ENCODE measurements at places on chromosomes 1 and 21.

DNA sequence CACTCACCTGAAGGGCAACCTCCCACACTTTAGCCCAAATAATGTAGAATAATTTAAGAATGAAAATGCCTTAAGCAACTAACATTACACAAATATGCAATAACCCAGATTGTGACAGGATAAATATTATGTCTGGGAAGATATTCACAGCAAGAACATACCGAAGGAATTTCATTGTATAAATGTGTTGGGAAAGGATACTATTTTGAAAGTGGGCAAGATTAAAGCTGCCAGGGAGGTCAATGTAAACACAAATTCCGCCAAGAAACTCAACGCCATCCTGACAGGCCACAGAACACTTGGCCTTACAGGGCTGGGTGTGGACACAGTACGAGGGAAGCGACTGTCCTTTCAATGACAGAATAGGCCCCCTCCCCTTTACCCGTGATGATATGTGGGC, 173.3 kb downstream of the RUNX1 start:
- DNase-seq, result no peak

- DNase-seq, result no peak
Observed at GRCh38 chr1:165697491-165697880, 876 bp downstream of the ALDH9A1 start.

DNA sequence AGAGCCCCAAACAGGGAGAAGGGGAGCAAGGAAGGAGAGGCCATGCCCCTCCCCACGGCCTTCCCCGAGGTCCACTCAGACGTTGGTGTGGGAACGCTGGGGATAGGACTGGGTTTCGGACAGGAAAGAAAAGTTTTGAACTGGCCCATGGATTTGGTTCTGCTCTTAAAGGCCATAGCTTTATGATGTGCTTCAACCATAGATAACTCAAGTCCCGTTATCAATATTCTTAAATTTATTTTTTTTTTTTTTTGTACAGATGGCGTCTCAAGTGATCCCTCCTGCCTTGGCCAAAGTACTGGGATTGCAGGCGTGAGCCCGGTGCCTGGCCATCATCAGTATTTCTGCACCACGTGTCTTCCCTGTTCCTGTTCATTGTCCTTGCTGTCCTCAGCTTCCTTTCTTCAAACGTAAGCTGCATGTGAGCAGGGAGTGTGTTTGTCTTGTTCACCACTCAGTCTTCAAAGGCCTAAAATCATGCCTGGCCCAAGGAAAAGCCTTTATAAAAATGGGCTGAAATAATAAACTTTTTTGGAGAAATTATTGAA, 820 bp upstream of the KRTAP10-1 start:
- no peak for DNase-seq

DNA sequence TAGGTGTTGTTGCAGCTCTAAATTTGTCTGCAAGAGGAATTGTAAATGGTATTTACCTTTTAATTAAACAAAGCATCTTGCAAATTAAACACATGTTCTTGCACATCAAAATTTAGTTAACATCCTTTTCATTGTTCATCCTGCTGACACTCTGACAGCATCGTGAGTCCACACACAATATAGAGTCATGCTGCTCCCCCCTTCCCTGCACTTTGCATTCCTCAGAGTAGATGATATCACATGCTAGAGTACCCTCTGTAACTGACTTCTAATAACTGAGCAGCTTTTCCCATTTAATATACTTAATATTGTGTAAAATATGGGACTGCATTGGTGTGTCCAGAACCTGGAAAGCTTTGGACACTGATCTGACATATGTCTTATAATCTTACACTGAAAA, 138.8 kb upstream of the DPYD start:
- no peak for DNase-seq

- DNase-seq, result no peak
Observed at GRCh38 chr1:232144696-232145230, 485.2 kb downstream of the SIPA1L2 start.

GRCh38 chr1:118944133-118944532, 44.0 kb downstream of the TBX15 start:
- DNase-seq, result no peak

- DNase-seq, result no peak
Observed at GRCh38 chr1:197914510-197914909, 2.7 kb upstream of the LHX9 start.

- no peak for DNase-seq
Observed at GRCh38 chr1:48940962-48941732, 164.5 kb upstream of the BEND5 start.

DNA sequence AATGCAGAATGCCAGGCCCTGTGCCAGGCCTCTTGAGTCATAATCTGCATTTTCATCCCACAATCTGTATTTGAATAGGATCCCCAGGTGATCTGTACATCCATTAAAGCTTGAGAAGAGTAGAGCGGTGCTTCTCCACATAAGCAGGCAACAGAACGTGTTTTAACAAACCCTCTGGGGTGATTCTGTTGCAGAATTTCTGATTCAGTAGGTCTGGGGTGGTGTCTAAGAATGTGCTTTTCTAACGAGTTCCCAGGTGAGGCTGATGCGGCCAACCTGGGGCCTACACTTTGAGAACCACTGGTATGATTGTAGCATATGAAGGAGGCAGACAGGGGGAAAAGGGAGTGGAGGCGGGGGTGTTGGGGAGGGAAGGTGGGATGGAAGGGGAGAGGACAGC, 78.4 kb upstream of the POU3F1 start:
- DNase-seq, result no peak

GRCh38 chr1:29159773-29160172, 21.9 kb downstream of the SRSF4 start:
- no peak for DNase-seq

DNA sequence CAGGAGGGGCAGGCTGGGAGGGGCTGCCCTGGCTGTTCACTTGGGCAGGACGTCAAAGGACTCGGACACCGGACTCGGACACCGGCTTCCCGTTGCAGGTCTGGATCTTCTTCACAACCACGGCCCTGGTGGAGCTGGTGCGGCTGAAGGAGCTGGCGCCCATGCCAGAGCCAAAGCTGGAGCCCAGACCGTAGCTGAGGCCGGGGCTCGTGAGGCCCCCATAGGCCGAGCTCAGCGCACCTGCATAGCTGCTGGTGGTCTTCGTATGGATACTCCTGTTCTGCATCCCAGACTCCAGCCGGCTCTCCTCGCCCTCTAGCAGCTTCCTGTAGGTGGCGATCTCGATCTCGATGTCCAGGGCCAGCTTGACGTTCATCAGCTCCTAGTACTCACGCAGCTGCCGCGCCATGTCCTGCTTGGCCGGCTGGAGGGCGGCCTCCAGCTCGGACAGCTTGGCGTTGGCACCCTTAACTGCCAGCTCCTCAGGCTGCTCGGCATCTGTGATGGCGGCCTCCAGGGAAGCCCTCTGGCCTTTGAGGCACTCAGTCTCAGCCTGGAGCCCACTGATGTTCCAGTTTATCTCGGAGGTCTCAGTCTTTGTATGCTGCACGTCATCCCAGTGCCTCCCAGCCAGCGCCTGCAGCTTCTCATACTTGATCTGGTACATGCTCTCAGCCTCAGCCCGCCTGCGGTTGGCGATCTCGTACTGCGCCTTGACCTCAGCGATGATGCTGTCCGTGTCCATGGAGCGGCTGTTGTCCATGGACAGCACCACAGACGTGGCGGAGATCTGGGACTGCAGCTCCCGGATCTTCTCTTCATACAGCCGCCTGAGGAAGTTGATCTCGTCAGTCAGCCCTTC, 15.1 kb upstream of the KLF17 start:
- no peak for DNase-seq

DNA sequence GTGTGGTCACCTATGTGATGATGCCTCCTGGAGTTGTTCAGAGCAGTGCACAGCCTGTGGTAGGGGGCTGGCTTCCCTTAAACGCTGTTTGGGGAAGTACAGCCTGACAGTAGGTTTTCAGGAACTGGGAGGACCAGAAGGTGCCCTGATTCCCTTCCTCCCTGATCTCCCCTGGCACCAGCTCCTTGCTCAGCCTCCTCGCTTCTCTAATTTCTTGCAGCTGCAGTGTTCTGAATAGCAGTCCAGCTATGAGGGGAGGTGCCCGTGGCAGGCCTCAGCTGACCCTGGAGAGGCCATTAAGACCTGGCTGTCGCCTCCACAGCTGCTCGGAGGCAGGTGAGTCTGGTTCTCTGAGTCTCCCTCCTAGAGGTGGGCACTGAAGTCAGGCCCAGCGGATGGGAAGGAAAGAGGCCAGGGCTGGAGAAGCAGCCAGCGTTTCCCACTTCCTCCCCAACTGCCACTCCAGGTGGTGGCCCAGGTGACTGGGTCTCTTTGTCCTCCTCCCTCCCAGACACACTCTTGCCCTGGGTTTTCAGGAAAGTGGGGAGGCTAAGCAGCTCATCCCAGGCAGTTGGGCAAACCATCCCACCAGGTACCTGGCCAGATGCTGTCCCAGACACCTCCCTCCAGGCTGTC, 52.0 kb upstream of the RPL11 start:
- DNase-seq, result no peak

GRCh38 chr1:85566890-85567289, 13.7 kb upstream of the CCN1 start:
- DNase-seq, result no peak

GRCh38 chr1:97202481-97203380, 481.1 kb downstream of the PTBP2 start:
- no peak for DNase-seq

DNA sequence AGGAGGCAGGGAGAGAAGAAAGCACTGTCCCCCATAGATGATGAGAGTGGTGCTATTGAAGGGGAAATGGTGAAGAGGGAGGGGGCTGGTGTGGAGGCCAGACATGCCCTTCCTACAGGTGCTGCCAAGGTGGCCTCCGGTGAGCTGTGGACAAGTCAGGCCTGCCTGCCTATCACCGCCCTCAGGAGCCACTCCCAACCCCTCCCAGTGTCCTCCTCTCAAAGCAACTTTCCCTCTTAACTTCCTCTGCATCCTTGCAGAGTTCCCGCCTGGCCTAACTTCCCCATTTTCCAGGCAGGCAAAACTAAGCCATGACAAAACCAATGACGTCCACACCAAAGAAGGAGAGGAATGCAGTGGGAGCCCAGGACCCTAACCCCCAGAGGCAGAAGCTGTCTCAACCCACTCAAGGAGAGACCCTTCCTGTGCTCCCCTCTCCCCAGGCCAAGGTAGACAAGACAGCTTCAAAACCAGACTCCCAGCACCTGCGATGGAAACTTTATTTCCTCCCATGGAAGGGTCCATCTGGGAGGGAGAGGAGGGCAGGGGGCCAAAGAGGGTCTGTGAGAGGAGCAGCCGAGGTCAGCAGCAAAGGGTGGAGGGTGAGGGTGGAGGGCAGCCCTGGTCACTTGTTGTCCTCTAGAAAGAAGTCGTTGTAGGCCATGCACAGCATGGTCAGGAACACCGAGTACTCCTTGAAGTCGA, 1.0 kb upstream of the S100A6 start:
- DNase-seq, result no peak

- no peak for DNase-seq
Observed at GRCh38 chr1:41341772-41342562, 19.3 kb upstream of the FOXO6 start.

GRCh38 chr1:222117809-222118208, 375.9 kb upstream of the DUSP10 start:
- DNase-seq, result no peak

- no peak for DNase-seq
Observed at GRCh38 chr1:19648689-19649088, 4.6 kb downstream of the NBL1 start.

DNA sequence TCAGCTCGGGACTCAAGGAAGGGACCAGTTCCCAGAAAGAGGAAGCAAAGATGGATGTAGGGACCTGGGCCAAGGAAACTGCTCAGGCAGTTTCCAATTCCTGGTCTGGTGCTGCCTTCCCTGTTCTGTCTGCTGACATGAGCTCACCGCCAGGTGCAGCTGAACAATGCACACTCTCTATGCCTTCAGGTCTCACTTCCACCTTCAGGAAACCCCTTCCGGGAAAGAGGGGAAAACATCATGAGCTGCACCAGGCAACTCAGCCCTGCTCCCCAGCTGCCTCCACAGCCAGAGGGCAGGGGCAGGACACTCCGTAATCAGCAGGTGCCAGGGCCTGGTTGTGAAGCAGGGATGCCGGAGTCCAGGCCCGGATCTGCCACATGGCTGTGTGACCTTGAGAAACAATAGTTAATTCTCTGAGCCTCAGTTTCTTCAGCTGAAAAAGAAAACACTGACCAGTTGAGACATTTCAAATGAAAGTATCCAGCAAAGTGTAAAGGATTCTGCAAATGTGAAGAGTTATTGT, 27.8 kb downstream of the SMIM12 start:
- no peak for DNase-seq

DNA sequence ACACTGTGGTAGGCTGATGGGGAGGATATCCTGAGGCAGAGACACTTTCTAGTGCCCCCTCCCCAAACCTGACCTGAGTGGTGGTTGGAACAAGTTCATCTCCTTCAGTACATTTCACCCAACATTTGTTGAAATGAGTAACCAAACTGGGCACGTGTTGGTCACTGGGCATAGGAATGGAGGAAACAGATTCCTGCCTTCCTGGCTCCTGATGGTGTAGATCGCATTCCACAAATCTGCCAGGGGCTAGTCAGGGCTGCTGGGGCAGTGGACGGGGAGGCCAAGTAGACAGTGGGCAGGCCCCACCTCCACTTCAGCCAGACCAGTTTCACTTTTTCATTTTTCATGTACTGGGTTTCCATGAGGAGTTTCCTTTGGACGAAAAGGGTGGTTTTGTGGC, 16.5 kb upstream of the ALX3 start:
- DNase-seq, result no peak

- no peak for DNase-seq
Observed at GRCh38 chr1:85280636-85281035, 4.2 kb upstream of the BCL10 start.

DNA sequence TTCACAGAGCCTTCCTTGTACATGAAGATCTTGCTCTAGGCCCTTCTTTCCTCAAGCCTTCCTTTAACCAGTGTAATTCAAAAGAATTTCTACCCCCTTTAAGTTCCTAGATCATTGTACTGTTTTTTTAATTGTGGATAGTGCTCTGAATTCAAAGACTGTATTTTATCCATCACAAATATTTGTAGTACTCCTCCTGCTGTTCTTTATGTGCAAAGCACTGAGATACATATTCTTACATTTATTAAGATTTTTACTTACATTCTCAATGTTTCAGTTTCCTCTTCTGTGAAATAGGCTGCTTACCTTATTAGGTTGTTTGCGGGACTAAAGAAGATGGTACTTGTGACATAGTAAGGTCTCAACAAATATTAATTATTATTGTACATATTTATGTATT, 168.8 kb upstream of the PDE4B start:
- DNase-seq, result no peak

GRCh38 chr21:41009398-41010100, 158.4 kb upstream of the BACE2 start:
- no peak for DNase-seq

- DNase-seq, result no peak
Observed at GRCh38 chr1:182264185-182264584, 127.4 kb downstream of the GLUL start.

DNA sequence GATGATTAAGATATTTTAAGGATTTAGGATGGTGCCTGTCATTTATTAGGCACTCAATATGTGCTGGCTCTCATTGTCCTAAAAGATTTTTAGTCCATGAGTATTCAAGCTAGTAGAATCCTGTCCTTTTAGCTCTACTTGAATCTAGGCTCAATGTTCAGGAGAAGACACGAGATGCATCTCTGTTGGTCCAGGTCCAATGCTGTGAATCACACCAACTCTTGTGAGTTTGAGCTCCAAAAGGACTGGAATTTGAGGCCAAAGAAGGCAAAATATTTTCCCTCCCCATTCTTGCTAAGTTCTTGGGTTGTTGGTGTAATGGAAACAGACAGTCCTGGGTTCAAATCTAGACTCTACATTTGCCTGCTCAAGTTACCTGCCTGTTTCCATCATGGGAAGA, 1.4 kb upstream of the PODN start:
- no peak for DNase-seq

- no peak for DNase-seq
Observed at GRCh38 chr1:192763243-192763642, 45.6 kb upstream of the RGS2 start.

All from activated naive CD4-positive, alpha-beta T cell treated with Interleukin-2 at 50 U/mL for 16 hours (primary cell).